ENCODE measurements at places on chromosomes 12 and 14.

- no peak for DNase-seq
- no peaks in the 10 kb centered on the region for H3K36me3 ChIP-seq
- H3K4me3 ChIP-seq, result no peak overlapping the region
These were observed 67.0 kb upstream of the CAND1 start for GRCh38 chr12:67202011-67202677.

DNA sequence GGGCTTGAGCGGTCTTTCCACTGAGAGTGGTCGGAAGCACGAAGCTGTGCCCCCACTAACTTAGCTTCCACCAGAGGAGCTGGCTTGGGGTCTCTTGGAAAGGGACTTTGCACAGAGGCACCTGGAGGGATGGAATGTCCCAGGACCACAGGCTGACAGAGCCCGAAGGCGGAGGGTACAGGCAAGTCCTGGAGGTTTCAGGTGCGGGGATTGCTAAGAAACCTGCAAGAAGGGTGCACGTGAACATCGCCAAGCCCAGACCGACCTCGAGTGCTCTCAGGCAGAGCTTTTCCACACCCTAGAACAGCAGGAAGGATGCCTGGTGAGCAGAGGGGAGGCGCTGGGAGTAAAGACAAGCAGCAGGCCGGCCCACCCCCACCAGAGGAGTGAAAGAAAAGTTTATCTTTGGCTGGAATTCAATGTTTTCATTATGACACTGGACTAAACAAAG lies 61.6 kb downstream of the SERPINA3 start:
- H3K4me3 ChIP-seq, result no peak overlapping the region
- H3K27me3 ChIP-seq, result no peaks in the 10 kb centered on the region
- no peak overlapping the region for H3K27ac ChIP-seq
- H3K4me1 ChIP-seq, result no peaks in the 10 kb centered on the region
- H3K36me3 ChIP-seq, result no peaks in the 10 kb centered on the region

- H3K27me3 ChIP-seq, result no peaks in the 10 kb centered on the region
- H3K4me1 ChIP-seq, result no peaks in the 10 kb centered on the region
- no peak for DNase-seq
- H3K4me3 ChIP-seq, result no peak overlapping the region
- no peak overlapping the region for H3K27ac ChIP-seq
These were observed 34.4 kb upstream of the PSMA6 start for GRCh38 chr14:35257809-35258208.

- no peak overlapping the region for H3K4me3 ChIP-seq
- DNase-seq, result no peak
- no peaks in the 10 kb centered on the region for H3K4me1 ChIP-seq
- peaks cover 31% of the 10 kb centered on the region for H3K27me3 ChIP-seq
These were observed 7.6 kb downstream of the DLK1 start for GRCh38 chr14:100734031-100734990.

GRCh38 chr14:89468566-89468965 lies 51.5 kb upstream of the FOXN3 start:
- peaks cover 22% of the 10 kb centered on the region for H3K36me3 ChIP-seq
- DNase-seq, result no peak
- no peak overlapping the region for H3K4me3 ChIP-seq
- peaks cover 2% of the 10 kb centered on the region for H3K4me1 ChIP-seq
- H3K27ac ChIP-seq, result no peak overlapping the region

- peaks cover 8% of the 10 kb centered on the region for H3K4me1 ChIP-seq
- H3K27ac ChIP-seq, result peak within 1 kb of the TSS; percentile 52
- peak within 1 kb of the TSS; percentile 93 for H3K4me3 ChIP-seq
- peaks cover under 1% of the 10 kb centered on the region for H3K36me3 ChIP-seq
- no peaks in the 10 kb centered on the region for H3K27me3 ChIP-seq
These were observed at the start of gene SLC8B1 for GRCh38 chr12:113334786-113335539. TSS of gene SLC8B1 (minus strand) at chr12:113335109. CDS start at chr12:113332878, 2,231 bp downstream.

DNA sequence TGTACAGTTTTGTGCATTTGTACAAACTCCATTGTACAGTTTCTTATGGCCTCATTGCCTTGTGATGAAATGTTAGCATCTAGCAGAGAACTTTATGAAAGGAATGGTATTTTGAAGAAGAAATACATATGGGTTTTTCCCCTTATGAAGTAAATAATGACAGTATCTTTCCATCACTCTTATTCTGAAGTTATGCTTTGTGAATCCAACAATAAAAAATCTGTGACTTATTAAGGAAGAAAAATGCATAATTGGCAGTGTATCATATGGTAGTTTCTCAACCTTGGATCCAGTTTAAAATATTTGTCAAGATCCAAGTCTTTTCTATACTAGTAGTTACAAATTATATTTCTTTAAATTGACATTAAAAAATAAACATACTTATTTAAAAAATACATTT lies 859.1 kb upstream of the FLRT2 start:
- no peak for DNase-seq
- no peaks in the 10 kb centered on the region for H3K27me3 ChIP-seq
- H3K36me3 ChIP-seq, result no peaks in the 10 kb centered on the region

GRCh38 chr14:80545935-80546854 lies 334.9 kb upstream of the DIO2 start:
- no peaks in the 10 kb centered on the region for H3K27me3 ChIP-seq
- no peak overlapping the region for H3K4me3 ChIP-seq
- no peak for DNase-seq
- no peaks in the 10 kb centered on the region for H3K36me3 ChIP-seq
- no peaks in the 10 kb centered on the region for H3K4me1 ChIP-seq

DNA sequence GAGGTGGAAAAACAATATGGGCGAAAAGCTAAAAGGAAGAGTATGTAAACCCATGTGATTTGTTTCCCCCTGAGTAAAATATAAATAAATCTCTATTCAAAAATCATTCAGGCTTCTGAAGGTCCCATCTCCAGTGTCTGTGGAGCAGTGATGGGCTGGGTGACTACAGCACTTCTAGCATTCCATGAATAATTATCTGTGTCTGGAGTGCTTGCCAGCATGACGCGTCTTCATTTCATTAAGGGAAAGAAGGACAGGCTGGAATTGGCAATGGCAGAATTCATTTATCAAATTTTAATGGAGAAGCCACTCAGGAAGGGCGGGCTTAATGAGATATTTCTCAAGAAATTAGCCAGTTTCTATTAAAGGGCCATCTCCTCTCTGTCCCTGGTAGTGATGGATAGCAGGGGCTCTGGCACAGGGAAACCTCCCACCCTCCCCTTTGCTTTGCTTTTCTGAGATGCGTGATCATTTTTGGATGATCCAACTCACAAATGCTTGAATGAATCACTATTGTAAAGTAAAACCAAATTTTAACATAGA lies 916.3 kb upstream of the SEL1L start:
- DNase-seq, result no peak
- H3K4me3 ChIP-seq, result no peak overlapping the region
- no peak overlapping the region for H3K27ac ChIP-seq
- no peaks in the 10 kb centered on the region for H3K4me1 ChIP-seq

GRCh38 chr12:13372386-13372785 lies 175.9 kb downstream of the EMP1 start:
- H3K4me1 ChIP-seq, result no peaks in the 10 kb centered on the region
- no peak overlapping the region for H3K4me3 ChIP-seq

- no peak overlapping the region for H3K27ac ChIP-seq
- no peak overlapping the region for H3K4me3 ChIP-seq
- no peaks in the 10 kb centered on the region for H3K36me3 ChIP-seq
- DNase-seq, result no peak
- H3K27me3 ChIP-seq, result no peaks in the 10 kb centered on the region
These were observed 76.1 kb upstream of the REP15 start for GRCh38 chr12:27620121-27620520.

Data from T-cell (primary cell).